ENCODE measurements at places on chromosomes 6 and 20.
A peak's percentile ranks its signal among the peaks of the same experiment; 100 is the strongest.

DNA sequence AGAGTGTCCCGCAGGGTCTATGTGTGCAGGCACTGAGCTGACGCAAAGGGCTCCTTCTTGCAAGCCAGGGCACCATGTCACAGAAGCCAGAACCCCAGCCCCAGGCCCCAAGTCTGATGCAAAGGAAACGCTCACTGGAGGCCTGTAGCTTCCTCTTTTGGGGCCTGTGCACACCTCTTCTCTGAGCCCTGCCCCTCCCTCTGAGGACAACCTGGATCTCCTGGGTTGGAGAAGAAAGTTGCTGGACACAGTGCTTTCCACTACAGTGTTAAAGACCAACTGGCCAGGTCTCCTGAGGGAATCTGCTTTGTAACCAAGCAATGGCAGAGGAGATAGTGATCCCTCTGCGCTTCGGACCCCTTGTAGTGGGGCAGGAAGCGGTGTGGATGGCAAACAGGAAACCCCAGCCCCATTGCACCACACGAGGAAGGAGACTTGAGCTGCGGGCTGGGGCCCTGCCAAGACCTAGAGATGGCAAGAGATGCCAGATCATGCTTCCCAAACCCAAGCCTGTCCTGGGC, 90.0 kb downstream of the PRND start:
- DNase-seq = no peak

GRCh38 chr6:20362623-20363022, 39.1 kb upstream of the E2F3 start:
- no peak for DNase-seq

DNA sequence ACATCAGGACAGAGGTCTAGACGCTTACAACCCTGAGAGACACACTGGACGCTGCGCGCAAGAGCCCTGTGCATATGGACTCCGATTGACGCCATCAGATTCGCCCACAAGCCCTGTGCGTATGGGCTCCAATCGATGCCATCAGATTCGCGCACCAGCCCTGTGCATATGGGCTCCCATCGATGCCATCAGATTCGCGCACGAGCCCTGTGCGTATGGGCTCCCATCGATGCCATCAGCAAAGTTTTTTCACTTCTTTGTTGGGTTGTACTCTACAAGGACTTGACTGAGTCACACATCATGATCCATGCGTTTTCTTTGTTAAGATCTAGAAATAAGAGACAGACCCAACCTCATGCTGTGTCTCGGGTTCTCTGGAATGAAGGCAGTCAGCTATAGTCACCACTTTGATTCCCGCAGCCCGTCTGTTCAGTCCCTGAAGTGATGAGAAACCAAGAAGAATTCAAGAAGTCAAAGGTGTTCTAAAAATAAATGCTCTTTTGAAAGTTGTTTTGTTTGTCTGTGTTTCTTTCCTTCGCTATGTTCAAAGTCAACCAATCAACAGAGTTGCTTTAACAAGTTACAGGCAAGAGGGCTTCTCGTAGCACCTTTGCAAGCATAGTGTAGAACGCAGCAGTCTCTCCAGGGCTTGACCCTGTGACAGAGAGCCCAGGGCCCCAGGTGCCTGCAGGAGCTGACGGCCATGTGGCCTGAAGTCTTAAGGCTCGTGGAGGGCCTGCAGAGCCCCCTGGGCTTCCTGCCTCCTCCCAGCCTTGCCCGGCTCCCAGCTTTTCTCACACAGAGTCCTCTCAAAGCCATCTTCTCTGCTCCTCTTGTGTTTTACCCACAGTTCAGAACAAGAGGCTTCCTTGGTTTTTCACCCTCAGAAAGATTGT, 7.9 kb downstream of the RPS6KA2 start:
- no peak for DNase-seq

DNA sequence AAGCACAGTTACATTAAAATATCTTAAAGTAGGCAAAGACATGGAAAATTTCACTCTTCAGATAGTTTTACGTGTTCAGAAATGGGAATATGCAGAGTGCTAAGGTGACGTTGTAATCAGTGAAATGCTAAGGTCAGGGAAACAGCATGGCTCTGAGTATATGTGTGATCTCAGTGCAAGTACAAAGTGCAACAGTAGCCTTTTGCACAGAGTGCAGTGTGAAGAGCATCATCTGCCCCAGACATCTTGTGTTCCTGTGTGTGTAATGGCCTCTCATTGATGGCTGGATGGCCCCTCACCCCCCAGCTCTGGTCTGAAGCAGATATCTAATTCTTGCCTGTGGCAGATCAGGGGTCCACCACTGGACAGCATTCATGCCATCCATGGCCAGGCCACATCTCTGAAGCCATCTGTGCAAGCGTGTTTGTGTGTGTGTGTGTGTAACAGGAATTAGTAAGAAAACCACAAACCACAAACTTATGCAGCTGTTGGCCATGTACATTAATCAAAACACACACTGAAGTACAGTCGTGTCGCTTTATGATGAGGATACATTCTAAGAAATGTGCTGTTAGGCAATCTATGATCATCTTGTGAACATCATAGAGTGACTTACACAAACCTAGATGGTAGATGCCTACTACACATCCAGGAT, 165.1 kb downstream of the RALGAPA2 start:
- DNase-seq = no peak

- DNase-seq = no peak
Measured at GRCh38 chr20:23744817-23745216, 5.9 kb downstream of the CST1 start.

DNA sequence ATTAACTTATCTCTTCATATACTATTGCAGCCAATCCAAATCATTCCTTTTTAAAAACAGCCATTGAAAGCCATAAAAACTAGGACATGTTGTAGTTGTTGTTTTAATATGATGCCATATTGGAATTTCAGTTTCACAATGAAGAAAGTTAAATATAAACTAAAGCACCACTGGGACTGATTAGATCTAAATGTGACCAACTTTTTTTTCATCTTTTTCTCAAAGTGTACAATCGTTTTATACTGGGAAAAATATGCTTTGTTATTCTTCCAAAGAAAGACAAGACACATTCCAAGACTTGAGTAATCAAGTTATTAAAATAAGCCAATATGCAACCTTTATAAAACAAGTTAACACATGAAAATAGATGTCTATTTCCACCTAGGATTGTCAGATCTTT, 68.5 kb downstream of the THEMIS start:
- DNase-seq = no peak

GRCh38 chr6:168711049-168711640, 270.2 kb downstream of the SMOC2 start:
- DNase-seq = peak; percentile 27

DNA sequence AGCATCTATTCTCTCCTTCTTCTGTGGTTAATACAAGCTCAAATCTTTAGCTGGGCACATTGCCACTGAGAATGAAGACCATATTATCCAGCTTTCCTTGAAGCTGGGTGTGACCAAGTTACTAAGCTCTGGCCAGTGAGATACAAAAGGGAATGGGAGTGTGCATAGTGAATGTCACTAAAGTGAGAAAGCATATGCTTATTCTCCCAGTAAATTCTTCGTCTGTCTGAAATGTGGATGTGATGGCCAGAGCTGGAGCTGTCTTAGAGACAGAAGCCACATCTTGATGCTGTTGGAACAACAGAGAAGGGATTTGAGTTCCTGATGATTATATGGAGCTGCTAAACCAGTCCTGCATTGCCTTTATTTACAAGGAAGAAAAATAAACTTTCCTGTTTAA, 60.1 kb downstream of the SESN1 start:
- DNase-seq = no peak

DNA sequence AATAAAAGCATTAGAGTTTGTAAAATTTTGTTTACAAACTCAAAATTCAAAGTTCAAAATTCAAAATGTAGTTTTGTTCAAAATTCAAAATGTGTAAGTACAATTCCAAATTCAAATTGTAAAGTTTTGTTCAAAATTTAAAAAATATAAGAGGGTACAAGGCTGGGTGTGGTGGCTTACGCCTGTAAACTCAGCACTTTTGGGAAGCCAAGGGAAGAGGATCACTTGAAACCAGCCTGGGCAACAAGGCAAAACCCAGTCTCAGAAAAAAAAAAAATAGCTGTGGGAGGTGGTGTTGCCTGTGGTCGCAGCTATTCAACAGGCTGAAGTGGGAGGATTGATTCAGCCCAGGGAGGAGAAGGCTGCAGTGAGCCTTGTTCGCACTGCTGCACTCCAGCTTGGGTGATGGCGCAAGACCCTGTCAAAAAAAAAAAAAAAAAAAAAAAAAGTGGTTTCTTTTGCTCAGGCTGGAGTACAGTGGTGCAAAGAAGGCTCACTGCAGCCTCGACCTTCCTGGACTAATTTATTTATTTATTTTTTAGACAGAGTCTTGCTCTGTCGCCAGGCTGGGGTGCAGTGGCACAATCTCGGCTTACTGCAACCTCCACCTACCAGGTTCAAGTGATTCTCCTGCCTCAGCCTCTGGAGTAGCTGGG, 5.4 kb upstream of the ZBTB12 start:
- no peak for DNase-seq

GRCh38 chr6:85314586-85314985, 135.3 kb upstream of the NT5E start:
- no peak for DNase-seq

DNA sequence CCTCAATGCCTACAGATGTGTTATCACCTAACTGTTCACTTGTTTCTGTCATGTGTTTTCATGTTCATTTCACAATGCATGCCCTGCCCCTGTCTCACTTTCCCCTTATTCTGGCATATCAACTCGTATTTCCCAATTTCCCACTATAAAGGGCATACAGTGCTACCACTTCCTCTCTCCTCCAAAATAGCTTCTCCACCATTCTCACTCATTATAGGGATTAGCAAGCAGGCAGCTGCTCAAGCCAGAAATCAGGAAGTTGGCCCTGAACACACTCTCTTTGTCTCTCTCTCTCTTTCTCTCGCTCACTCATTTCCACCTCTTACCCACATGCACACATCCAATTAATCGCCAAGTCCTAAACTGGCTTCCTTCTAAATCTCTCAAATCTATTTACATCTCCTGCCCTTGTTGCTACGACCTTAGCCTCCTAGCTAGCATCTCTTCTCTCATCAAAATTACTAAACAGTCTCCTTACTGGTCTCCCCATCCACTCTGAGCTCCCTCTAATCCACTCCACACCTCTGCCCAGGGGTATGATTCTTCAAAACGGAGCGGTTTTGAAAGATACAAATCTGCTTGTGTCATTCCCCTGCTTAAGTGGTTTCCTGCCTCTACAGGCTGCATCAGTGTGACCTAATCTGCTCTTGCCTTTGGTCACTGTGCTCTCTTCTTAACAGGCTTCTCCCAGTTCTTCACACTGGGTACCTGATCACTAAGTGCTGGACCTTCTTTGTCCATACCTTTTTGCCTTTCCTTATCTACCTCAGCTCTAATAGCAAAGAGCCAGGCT, 196.2 kb downstream of the BTBD9 start:
- DNase-seq = no peak

DNA sequence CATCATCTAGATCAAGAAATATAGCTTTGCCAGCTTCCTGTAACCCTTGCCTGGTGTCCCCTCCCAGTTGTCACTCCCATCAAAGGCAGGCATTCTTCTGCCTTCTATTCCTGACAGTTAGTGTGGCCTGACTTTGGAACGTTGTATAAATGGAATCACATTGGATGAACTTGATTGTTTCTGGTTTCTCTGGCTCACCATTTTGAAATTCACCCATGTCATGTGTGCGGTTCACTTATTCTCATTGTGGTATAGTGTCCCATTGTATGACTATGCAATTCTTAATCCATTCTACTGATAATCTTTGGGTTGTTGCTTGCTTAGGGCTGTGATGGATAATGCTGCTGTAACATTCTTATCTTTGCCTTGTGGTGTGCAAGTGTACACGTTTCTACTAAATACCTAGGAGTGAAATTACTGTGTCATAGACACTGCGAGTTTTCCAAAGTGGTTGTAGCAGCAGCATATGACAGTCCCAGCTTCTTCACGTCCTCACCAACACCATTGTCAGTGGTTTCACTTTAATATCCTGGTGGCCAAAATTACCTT, 73.2 kb downstream of the VEGFA start:
- no peak for DNase-seq

DNA sequence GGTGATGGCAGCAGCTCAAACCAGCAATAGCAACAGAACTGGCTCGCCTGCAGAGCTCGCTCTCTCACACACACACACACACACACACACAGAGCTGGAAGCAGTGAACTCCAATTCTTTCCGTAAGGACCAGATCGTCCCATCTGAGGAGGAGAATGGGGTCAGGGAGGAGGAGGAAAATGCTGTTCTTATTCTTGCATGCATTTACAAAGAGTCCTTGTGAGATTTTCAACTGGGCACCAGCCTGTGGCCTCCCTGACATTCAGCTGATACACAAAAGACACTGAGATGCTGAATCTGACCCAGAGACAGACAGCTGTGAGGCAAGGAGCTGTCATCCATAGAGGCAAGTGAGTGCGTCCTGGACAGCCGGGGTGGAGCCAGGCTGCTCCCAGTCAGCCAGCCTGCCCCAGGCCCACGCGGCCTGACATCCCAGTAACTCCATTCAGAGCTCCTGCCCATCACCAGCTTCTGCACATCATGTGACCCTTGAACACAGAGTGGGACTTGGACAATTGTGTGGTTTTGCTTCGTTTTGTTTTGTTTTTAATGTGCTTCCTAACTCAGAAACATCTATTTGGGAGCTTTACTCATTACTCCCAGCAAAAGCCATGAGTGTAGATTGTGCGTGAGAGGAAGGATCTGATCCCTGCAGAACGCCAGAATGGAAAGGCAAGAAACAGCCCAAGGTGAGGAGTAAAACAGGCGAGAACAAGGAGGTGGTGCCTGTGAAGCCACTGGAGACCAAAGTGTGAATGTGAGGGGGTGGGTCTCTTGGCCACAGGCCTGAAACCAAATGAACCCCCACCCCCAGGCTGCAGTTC, 2.1 kb downstream of the SERPINB9 start:
- no peak for DNase-seq

- no peak for DNase-seq
Measured at GRCh38 chr6:134092449-134092848, 40.0 kb upstream of the SLC2A12 start.

Measured in iPS-NIHi11 (cell line).